GM23338 (cell line): ENCODE measurements at places on chromosomes 5 and 9. TPM values are rescaled to one million over a fixed set of nuclear protein-coding genes. Genes with fewer than 3 reads are reported as not detected.

DDX4 gene
- 0.83 TPM in 1 of 2 replicates, not detected in the other for total RNA-seq

PCDHA13 gene
- total RNA-seq, result 4.3 and 9.8 TPM in 2 replicates

ANKRD18B gene
- total RNA-seq, result 4.1 and 6.4 TPM in 2 replicates

SLC25A2 gene
- total RNA-seq, result not detected in 2 replicates

FLT4 gene
- 13.8 and 17.3 TPM in 2 replicates for total RNA-seq

PCDHB7 gene
- 0.39 and 1.0 TPM in 2 replicates for total RNA-seq
